ENCODE measurements at places on chromosomes 16 and 17.

- DNase-seq, result no peak
Observed at GRCh38 chr17:80008383-80008840, 27.3 kb downstream of the TBC1D16 start.

- no peak for DNase-seq
Observed at GRCh38 chr17:42387661-42388380, 421 bp downstream of the STAT3 start.

- DNase-seq, result no peak
Observed at GRCh38 chr17:82058230-82058854, 6.6 kb downstream of the GPS1 start.

DNA sequence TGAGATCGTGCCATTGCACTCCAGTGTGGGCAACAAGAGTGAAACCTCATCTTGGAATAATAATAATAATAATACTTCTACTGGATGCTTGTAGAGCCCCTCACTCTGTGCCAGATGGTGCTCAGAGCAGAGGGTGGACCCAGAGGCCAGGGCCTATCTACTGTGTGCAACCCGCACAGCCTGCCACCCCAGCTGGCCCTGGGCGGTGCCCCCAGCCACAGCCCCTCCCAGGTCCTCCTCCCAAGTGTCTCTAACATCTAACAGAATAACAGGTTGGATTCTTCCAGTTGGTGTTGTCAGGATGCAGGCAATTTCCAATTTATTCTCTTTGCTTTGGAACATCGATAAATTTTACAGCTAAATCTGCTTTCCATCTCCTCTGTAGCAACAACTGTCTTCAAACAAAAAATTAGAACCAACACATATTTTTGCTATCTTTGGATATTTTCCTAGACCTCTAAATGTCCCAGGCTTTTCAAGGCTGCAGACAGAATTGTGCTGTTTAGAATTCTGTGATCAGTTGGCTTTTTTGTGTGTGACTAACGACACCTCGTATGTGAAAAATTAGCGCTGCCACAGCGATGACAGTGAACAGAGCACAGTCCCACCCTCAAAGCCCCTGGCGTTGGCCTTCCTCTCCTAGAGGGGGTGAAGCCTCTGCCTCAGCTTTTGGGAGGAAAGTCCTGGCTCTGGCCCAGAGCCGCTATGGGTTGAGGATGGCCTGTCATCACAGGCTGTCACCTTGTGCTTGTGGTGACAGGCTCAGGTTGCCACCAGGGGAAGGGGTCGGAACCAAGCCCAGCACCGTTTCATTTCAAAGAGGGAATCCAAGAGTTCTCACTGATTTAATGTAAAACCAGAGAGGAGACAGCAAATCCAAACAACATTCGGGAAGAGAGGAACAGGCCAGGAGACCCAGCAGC lies 7.6 kb upstream of the EVPL start:
- DNase-seq, result no peak

GRCh38 chr17:64565563-64565962 lies 58.8 kb downstream of the CEP95 start:
- no peak for DNase-seq

- DNase-seq, result no peak
Observed at GRCh38 chr17:57927048-57927723, 28.0 kb downstream of the CUEDC1 start.

- DNase-seq, result no peak
Observed at GRCh38 chr17:42155614-42156045, 841 bp upstream of the RAB5C start.

DNA sequence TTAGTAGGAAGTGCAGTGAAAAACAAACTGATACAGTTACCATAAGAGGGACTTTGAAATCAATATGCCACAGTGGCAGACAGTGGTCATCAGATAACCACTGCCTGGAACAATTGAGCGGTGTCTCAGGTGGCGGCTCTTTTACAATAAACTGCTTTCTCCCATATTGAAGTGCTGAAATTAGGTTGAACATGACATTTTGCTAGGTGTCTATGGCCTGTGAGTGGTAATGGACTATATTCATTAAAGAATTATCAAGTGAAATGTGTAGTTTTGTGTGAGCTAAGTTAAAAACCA lies 214.7 kb downstream of the RPTOR start:
- no peak for DNase-seq

GRCh38 chr17:32862940-32863339 lies 14.0 kb downstream of the MYO1D start:
- DNase-seq, result no peak

DNA sequence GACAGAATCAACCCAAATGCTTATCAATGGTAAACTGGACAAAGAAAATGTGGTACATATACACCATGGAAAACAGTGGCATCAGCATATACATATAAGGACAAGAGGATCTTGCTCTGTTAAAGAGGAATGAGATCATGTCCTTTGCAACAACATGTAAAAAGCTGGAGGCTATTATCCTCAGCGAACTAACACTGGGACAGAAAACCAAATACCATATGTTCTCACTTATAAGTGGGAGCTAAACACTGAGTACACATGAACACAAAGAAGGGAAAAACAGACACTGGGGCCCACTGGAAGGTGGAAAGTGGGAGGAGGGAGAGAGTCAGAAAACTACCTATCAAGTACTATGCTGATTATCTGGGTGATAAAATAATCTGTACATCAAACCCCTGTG lies 447.3 kb upstream of the MAF start:
- DNase-seq, result no peak

DNA sequence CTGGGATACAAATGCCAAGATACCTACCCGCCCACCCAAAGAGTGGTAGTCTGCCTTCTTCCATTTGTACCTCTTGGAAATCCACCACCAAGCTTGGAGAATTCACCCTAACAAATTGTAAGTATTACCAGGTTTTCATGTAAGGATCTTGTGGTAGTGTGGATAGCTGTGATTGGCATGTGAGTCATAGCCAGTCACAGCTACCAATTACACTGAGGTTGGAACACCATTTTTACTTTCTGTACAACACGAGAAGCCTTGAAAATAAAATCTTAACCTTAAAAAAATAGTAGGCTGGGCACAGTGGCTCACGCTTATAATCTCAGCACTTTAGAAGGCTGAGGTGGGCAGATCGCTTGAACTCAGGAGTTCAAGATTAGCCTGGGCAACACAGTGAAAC lies 18.5 kb upstream of the SLC35G3 start:
- DNase-seq, result no peak

DNA sequence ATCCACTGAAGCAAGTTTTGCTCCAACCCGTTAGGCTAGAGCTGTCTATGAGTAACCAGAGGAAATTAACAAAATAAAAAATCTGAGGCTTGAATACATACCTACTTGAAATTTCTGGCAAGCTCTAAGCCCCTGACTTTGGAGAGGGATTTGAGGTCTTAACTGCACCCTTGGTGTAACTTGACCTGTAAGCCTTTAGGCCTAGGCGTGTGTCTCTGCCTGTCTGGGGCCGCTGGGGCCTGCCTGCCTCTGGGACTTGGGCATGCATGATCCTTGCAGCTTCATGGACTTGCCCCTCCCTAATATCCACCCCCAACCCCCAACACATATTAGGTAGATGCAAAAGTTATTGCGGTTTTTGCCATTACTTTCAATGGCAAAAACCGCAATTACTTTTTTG lies 3.7 kb upstream of the CDC42EP4 start:
- DNase-seq, result no peak

DNA sequence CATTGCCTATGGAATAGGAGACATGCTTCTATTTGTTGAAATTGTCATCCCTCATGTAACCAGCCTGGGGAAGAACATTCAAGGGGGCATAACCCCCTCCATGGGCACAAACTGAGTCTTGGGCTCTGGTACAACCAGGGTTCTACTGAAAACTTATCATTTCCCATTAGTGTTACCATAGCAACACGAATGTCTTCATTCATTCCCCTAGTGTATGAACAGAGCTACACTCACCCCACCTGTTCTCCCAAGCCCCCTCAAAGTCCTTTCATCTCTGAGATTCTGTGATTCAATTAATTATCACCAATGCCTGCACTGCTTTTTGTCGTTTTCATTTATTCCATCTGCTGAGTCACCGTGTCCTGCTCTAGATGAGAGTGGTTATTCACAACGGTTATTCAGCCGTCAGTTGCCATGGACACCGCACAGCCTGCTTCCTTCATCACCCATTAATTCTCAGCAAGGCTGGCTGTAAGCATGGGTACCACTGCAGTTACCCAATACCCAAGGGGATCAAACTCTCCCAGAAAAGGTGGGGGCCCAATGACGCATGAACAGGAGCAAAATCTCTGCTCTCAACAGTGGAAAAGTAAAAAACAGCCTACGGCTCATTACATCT lies 1.6 kb upstream of the GAST start:
- DNase-seq, result no peak

- DNase-seq, result no peak
Observed at GRCh38 chr16:50428116-50428515, 59.3 kb upstream of the BRD7 start.

- no peak for DNase-seq
Observed at GRCh38 chr17:39564211-39564848, 43.4 kb downstream of the NEUROD2 start.

DNA sequence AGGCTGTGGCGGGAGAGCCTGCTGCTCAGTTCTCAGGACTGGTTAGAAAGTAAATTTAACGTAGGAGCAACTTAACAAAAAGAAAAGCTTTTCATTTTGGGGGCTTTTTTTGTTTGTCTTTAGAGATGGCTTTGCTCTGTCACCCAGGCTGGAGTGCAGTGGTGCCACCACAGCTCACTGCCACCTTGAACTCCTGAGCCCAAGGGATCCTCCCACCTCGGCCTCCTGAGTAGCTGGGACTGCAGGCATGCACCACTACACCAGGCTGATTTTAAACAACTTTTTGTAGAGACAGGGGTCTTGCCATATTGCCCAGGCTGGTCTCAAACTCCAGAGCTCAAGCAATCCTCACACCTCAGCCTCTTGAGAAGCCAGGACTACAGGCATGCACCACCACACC lies 205.0 kb downstream of the RPTOR start:
- DNase-seq, result no peak

GRCh38 chr17:66354981-66355380 lies 52.6 kb downstream of the PRKCA start:
- DNase-seq, result peak; percentile 54

DNA sequence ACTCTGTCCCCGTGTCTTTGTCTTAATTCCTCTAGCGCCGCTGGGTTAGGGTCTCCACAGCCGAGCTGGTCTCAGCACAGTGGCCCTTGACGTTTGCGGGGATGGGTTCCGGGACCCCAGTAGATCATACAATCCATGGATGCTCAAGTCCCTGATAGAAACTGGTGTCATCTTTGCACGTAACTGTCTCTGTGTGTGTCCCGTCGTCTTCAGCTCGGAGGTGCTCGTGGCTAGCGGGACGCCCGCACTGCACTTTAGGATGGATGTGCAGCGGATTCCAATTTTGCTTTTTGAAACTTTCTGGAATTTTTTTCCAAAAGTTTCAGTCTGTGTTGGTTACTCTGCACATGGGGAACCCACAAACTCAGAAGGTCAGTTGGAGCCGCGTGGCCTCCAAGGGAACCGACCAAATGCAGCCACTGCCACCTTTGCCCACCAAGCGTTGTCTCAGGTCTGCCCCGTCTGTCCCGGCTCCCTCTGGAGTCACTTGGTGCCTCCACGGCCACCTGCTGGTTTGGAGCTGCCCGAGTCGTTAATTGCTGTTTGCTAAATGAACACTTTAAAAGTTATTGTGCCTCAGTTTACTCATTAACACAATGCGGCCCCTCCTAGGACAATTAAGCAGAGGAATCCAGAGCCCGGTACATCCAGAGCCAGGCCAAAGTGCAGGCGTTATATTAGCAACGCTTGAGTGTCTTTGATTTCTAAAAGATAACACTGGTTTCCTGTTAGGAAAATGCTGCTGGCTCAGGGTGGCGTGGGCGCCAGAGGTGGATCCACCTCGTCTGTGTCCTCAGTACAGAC lies 5.3 kb upstream of the DPEP1 start:
- DNase-seq, result no peak

DNA sequence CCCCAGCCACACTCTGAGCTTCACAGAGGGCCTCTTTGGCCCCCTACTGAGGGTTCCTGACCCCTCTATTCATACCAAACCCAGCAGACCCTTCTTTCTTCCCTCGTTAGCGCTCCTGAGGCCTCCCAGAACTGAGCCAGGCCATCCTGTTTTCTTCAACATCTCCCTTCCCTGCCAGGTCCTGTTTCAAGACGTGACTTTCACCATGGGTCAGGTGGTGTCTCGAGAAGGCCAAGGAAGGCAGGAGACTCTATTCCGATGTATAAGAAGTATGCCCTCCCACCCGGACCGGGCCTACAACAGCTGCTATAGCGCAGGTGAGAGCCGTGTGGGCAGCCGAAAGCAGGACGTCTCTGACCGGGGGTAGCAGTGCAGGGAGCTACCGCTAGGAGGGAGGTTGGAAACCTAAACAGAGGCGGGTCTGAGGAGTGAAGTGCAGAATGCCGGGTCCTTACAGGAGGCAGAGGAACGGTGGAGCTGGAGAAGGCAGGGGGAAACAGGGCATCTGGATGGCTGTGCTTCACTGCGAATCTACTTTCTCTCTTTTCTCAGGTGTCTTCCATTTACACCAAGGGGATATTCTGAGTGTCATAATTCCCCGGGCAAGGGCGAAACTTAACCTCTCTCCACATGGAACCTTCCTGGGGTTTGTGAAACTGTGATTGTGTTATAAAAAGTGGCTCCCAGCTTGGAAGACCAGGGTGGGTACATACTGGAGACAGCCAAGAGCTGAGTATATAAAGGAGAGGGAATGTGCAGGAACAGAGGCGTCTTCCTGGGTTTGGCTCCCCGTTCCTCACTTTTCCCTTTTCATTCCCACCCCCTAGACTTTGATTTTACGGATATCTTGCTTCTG lies 1.3 kb upstream of the SENP3 start:
- DNase-seq, result no peak

DNA sequence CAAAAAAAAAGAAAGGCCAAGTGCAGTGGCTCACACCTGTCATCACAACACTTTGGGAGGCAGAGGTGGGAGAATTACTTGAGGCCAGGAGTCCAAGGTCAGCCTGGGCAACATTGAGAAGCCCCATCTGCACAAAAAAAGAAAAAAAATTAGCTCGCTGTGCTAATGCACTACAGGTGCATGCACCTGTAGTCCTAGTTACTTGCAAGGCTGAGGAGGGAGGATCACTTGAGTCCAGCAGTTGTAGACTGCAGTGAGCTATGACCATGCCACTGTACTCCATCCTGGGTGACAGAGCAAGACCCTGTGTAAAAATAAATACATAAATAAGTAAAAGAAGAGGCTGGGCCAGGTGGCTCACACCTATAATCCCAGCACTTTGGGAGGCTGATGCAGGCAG lies 39.7 kb downstream of the DCAKD start:
- DNase-seq, result no peak

GRCh38 chr17:77385750-77386501 lies 245.2 kb downstream of the SEC14L1 start:
- no peak for DNase-seq

All from AG04450 (cell line).